ENCODE measurements at places on chromosomes 3 and 15.

DNA sequence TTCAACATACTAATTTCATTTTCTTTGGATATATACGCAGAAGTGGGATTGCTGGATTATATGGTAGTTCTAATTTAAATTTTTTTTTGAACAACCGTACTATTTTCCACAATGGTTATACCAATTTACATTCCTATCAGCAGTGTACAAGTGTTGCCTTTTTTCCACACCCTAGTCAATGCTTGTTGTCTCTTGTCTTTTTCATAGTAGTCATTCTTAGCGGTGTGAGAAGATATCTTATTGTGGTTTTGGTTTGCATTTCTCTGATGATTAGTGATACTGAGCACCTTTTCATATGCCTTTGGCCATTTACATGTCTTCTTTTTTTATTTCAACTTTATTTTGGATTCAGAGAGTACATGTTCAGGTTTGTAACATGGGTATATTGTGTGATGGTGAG, 153.1 kb downstream of the IL5RA start:
- DNase-seq, result no peak

- peak; percentile 48 for DNase-seq
These were observed 8.4 kb downstream of the SHF start for GRCh38 chr15:45179221-45179985.

DNA sequence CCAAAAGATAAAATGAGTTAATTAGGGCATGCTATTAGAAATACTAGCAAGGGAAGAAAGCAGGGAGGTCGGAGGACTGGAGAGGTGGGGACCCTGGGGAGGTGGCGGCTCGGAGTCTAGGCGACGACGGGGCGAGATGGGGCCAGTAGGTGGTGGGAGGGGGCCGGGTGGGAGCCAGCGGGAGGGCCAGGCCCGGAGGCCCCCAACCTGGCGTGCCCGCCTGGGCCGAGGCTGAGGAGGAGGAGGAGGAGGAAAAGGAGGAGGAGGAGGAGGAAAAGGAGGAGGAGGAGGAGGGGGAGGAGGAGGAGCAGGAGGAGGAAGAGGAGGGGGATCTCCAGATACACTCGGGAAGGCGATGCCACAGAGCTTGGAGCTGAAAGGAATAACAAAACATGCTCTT, 426.2 kb downstream of the NR2F2 start:
- DNase-seq, result no peak

DNA sequence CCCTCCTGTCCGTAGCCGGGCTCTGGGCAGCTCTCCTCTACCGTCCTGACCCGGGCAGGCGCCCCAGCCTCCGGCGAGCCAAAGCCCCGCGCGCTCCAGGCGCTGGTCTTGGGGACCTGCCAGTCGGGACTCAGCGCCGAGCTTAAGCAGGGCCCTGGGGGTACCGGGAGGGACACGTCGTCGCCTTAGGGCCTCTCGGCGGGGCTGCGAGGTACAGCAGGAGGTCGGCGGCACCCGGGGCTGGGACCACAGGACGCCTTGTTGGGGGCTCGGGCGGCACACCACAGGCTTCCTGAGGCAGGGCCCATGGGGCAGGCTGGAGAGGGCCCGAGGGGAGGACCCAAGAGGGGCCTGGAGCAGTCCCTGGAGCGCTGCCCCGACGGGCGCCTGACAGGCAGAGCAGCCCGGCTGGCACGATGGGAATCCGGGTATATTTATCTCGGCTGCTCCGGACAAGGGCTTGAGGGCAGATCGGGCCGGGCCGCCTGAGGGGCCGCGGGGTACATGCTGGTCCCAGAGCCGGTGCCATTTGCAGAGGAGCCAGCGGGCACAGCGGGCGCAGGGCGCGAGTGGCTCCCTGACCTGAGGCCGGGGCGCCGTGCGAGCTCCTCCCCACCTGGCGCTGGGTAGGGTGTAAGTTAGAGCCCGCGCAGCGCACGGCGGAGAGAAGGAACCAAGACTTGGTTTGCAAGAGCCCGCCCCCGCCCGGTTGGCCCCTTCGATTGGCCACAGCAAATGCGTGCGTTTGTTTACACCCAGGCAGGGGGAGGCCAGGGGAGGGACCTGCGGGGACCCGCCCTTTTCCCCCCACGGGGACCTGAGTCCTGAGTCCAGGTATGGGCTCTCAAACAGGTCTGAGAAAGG, 574 bp downstream of the SLC38A3 start:
- no peak for DNase-seq

GRCh38 chr3:41411065-41411464, 211.8 kb downstream of the CTNNB1 start:
- DNase-seq, result no peak
